Effector memory CD4-positive, alpha-beta T cell (primary cell): ENCODE measurements at places on chromosomes 2 and 18.

DNA sequence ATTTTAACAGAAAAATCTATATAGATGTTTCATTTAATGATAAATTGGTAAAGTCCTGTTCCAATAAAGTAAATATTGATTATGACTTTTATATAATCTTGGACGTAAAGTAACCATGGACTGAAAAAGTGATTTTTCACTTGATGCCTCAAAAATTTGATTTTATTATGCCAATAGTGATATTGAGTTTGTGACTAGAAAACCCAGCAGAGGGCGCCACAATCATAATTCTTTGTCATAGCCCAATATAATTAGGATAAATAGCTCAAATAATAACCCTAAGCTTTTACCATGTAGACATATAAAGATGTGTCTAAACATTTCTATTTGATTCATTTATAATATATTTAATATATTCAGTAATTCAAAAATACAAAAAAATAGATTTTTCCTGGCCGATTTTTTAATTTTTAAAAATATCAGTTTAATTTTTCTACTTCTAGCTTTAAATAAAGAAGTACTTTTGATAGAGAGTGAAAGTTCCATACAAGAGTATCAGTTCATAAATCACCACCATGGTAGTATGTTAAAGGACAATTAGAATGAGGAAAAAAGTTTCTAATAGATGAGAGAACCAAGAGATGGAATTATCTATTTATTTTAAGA lies 30.7 kb downstream of the CAMKMT start:
- no peak for DNase-seq

DNA sequence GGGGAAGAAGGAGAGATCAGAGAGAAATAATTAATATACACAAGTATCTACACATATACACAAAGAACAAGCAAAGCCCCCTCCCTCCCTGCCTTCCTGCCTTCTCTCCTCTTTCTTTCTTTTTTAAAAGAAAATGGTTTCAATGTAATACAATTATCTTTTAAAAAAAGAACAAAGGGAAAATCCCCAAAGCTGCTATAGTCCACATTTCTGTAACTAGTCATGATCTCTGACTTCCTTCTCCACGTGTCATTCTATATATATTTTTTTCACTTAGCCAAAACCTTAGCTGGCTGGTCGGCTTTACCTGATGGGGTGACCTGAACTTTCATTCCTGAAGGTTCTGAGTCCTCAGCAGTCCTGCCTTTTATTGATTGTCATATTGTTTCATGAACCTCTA lies 44.3 kb downstream of the MAP3K20 start:
- no peak for DNase-seq

DNA sequence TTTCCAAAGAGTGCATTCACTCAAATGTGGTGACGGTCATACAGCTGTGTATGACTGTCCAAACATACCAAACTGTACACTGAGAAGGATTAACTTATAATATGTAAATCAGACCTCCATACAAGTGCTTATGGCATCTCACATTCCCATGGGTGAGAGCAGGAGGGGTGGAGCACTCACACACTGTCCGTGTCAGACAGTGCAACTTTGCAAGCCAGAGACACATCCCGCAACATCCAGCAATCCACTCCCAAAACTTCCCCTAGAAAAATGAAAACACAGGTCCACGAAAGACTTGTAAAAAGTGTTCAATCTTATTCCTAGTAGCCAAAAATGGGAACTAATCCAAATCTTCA lies 36.4 kb downstream of the FAM168B start:
- no peak for DNase-seq

DNA sequence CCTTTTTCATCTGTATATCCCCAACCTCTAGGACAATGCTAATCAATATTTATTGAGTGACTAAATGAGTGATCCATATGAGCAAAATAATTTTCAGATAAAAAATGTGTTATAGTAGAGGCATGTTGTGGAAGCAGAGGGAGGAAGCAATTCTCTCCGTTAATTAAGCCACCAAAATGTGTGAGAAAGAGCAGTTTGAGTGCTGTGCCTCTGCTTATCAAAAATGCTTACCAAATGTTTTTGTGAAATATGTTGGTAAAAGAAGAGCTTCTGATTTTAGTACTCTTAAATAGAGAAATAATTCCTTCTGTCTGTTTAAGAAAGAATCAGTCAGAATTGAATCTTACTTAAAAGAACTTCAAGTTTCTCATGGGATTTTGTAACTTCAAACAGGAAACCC lies 90.3 kb downstream of the DTNA start:
- no peak for DNase-seq

GRCh38 chr2:25981596-25982272 lies 563 bp downstream of the KIF3C start:
- no peak for DNase-seq

GRCh38 chr2:182506606-182507005 lies 79.8 kb upstream of the PDE1A start:
- no peak for DNase-seq

GRCh38 chr2:156896294-156896693 lies 361.2 kb upstream of the GALNT5 start:
- no peak for DNase-seq

- DNase-seq, result no peak
Observed at GRCh38 chr2:130966775-130967490, 126.3 kb downstream of the FAM168B start.

DNA sequence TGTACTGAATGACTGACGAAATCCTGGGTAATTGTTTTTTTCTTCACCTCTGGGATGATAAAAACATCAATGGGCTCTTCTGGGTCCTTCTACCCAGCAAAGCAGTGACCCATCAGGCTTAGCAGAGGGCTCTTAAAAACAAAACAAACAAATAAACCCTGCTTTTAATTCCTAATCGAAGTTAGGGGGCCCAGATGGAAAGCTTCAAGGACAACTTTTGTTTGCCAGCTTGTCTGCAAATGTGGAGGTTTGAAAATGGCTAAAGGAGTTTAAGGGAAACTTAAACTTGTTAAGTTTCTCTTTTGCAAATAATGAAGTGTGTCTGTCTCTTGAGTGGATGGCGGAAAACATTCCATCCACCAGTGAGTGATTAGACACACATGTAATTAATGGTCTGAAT lies 327.2 kb downstream of the SATB2 start:
- no peak for DNase-seq

DNA sequence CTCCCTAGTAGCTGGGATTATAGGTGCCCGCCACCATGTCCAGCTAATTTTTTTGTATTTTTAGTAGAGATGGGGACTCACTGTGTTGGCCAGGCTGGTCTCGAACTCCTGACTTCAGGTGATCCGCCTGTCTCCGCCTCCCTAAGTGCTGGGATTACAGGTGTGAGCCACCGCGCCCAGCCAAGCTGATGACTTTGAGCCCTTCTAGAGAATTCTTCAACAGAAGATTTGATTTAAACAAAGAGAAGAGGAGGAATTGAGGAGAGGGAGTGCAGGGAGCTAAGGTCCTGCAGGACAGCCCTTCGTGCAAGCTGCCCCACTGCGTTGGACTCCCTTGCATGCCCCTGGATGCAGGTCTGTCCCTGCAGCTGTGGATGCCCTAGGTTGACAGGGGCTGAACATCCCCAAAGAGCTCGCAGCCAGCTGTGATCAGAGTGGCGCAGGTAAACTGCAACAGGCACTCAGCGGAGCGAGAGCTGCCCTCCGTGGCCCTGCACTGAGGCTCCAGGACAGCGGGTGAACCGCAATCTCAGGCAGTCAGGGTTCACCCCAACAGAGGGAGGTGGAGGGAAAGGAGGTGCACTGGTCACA lies 13.7 kb downstream of the ADRA2B start:
- no peak for DNase-seq

DNA sequence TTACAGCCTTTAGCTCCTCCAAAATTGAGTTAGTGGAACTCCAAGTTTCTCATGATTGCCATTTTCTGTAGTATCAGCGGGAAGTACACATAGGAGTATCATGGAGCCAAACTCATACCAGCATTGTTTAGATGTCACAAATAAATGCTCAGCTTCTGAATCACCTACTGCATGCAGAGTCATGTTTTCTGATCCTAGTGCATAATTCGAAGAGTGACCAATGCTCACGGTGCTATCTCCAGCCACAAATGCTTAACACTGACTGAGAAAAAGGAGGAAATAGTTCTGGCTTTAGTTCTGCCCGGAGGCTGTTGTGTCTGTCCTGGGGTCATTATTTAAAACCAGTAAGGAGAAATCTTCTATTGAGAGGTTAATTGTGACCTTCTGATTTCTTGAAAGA lies 45.4 kb upstream of the LRATD1 start:
- DNase-seq, result no peak

- no peak for DNase-seq
Observed at GRCh38 chr2:56681659-56682396, 498.0 kb downstream of the CCDC85A start.

GRCh38 chr2:69138247-69138772 lies 125.3 kb downstream of the ANTXR1 start:
- DNase-seq, result no peak

DNA sequence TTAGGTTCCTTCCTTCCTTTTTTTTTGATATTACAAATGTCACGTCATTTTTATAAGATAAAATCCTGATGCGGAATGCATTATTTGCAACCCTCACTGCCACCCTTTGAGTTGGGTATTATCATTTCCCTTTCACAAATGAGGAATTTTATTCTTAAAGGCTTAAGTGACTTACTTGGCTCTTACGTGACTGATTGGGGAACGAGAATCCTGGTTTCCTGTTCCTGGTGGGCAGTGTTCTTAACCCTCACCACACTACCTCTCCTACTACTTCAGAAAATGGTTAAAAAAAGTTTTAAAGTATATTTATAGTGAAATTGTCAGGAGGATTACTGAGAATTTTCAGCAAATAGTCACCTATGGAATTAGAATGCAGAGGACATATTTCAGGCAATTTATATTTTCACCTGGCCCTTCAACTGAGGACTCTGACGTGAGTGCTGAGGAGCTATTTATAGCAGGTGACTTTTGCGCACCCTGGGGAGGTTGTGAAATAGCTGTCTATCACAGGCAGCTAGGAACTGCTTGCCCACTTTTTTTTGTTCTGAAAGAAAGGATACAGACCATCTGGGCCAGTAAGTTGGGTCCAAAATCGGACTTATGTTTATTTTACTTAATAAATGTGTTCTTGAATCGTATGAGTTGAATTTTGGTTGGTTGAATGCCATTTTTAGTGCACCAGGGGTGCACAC lies 18.7 kb upstream of the RASGRP3 start:
- DNase-seq, result no peak

DNA sequence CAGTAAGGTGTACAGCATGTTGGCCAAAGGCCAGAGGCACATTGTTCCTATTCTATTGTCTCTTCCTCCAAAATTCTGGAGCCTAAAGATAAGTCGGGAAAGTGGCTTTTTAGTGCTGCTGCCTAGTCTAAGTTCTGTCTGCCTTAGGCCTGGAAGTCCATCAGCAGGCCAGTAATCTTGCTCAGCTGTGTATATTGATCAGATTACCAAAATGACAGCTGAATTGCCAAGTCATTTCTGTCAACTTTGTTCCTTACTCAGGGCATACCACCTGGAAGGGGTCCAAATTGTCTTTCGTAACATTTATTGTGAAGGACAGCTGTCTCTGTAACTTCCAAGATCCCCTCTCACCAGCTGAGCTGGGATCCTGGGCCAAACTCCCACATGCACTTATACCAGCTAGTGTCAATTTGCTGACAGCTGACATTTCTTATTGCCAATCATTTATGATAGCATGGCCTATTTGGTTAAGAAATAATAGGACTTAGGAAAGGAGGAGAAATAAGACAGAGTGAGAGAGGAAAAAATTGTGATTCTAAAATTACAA lies 116.8 kb upstream of the FSHR start:
- DNase-seq, result no peak

- no peak for DNase-seq
Observed at GRCh38 chr2:130371723-130372054, 15.8 kb downstream of the PTPN18 start.

- DNase-seq, result no peak
Observed at GRCh38 chr18:62554061-62554815, 31.4 kb downstream of the ZCCHC2 start.

DNA sequence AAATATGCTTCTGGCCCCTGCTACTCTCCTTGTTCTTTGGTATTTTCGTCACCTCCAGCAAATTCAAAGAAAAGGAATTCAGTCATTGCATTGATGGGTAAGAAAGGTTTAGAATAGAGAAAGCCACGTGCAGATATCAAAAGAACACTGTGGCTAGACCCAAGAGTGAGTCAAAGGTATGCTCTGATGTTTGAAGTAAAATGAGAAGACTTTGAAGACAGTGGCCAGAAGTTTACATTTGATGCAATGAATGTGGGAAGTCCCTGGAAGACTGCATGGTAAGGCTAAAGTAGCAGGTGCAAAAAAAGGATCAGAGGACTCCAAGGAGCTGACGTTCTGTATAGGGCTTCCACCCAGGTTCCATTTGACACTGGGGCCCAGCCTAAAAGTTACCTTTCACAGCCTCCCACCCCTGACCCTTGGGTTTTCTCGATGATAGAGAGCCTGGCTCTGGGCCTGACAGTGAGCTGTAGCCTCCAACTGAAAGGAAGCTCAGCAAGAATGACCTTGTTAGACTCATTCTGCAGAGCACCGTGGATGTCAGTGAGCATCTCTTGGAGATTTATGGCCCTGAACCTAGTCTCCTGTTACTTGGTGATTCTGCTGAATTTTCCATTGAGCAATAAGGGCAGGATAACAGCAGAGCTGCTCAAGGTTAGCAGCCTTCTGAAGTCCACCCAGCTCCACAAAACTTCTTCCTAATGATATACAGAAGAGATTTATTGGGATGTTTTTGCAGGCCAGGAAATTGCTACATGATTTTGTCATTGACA lies 223.7 kb upstream of the RBBP8 start:
- DNase-seq, result no peak

DNA sequence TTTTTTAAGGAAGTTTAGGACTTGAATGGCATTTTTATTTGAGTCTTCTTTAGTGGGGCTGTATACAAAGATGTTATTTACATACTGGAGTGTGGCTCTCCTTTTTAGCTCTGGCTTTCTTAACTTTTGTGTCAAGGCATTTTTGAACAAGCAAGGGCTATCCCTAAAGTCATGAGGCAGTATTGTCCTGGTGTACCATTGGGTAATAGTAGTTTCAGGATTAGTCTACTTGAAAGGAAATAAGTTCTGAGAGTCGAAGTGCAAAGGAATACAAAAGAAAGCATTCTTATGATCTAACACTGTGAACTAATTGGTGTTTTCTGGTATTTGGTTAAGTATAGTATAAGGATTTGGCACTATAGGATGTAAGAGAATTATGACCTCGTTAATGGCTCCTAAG lies 1.9 kb upstream of the CYP27A1 start:
- DNase-seq, result no peak

DNA sequence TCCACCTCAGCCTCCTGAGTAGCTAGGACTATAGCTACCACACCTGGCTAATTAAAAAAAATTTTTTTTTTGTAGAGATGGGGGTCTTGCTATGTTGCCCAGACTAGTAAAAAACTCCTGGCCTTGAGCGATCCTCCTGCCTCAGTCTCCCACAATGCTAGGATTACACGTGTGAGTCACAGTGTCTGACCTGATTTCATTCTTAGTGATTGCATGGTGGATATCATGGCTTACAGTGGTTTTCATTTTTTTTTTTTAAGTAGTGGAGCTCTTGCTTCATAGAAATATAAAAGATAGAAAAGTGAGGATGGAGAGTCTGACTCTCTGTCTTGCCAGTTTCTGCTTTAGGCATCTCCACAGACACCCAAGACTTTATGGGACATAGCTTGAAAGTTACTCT lies 83.6 kb downstream of the CDC42EP3 start:
- DNase-seq, result no peak
